ENCODE measurements at places on chromosomes 2 and 18.

GRCh38 chr18:62576845-62577512 lies 54.2 kb downstream of the ZCCHC2 start:
- no peak for DNase-seq

DNA sequence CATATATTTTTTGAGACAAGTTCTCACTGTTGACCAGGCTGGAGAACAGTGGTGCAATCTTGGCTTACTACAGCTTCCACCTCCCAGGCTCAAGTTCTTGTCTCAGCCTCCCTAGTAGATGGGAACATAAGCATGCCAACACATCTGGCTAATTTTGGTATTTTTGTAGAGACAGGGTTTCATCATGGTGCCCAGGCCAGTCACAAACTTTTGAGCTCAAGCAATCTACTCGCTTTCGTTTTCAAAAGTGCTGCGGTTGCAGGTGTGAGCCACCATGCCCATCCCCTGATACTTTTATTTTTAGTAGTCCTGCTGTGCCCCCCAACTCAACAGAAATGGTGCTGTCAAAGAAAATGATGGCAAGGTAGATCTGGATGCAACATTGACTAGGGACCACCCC lies 1127.3 kb downstream of the SUCLG1 start:
- DNase-seq, result no peak

GRCh38 chr18:47794725-47795433 lies 135.6 kb downstream of the SMAD2 start:
- DNase-seq, result no peak

DNA sequence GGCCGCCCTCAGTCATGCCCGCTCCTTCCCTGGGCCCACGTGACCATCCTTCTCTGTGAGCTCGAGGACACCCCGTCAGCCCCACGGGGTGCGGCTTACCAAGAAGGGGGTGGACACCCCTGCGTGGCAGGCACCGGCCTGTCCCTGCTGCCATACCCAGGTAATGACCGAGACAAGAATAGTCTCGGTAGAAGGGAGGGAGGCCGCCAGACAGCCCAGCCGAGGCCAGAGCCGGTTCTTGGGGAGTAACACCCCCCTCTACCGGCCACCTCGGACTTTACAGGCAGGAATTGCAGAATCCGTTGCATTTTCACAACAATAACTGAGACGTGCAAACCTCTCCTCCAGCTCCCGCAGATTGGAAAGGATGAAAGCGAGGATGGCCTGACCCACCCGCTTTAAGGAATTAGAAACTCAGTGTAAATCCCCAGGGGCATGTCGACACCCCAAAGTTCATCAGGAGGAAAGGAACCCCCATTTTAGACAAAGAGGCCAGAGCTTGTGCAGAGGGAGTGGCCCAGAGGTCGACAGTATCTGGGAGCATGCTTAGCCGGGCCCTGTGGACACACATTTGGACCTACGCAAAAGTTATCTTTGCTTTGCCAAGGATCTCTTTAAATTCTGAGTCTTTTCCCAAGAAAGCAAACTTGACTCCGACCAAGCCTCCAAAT lies 60.1 kb upstream of the GLI2 start:
- no peak for DNase-seq

DNA sequence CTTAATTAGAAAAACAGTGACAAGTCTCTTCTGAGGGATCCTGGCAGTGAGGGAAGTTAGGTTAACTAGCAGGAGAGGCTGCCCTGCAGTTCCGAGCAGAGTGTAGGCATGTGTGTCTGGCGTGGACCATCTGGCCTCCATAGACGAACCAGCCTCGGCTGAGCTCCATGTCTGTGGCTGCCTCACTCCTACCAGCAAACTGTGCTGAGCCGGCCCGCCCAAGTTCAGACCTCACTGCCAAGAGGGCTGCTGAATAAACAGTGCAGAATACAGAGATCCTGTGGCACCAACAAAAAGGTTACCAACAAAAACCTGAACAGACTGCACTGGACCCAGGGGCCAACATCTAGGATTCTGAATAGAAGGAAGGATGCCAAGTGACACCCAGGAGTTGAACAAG lies 27.3 kb downstream of the INO80C start:
- no peak for DNase-seq

DNA sequence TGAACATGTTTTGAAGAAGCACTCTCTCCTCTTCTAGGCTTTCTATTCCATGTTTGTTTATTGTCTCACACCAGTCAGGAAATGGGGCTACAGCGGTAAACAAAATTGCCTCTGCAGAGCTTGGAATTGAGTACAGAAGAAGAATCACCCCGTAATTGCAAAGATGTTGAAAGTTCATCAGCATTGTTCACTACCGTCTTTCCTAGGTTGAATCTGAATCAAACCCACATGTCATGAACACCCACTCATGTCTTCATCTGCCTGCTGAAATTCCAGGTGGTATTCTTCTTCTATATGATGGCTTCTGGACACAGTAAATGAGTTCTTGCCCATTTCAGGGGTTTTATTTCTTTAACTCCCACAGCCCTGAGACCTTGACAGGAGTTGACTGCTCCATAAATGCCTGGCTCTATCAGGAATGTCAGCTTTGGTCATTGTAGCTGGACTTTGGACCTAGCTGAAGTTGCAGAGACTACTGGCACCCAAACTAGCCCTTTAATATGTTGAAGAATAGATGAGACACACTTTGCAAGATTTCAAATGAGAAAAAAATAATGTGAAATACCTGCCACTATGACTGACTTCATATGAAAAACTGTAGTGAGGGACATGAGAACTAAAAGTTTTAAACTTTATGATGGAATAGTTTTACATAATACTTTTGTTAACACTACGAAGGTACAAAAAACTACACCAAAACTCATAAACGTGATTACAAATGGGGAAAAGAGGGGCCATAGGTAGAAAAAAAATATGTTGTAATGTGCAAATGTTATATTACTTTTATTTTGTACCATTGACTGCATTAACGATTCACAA lies 1235.3 kb upstream of the ZEB2 start:
- no peak for DNase-seq

DNA sequence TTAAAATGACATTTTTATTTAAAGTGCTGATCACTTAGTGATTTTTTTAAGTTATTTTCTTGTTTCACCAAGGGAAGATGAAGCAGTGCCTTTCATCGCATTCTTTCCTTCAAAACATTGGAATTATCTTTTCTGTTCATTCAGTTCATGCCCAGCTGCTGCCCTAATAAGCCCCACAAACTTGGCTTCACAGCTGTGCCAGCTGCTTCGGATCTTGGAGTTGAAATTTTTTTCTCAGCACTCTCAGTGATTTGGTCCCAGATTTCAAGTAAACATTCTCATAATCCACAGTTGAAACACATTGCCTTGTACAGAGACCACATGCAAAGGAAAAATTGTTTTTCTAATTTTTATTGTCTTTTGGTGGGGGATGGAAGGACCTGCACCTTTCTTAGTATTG lies 353.3 kb upstream of the LRP1B start:
- no peak for DNase-seq

- DNase-seq, result peak; percentile 55
Measured at GRCh38 chr2:98731041-98731893, at the start of gene MGAT4A. TSS of gene MGAT4A (minus strand) at chr2:98731132. CDS start at chr2:98726332, 4,800 bp downstream.

GRCh38 chr2:209988010-209988409 lies 14.4 kb upstream of the RPE start:
- DNase-seq, result no peak

- DNase-seq, result no peak
Measured at GRCh38 chr2:67057901-67058703, 339.0 kb upstream of the ETAA1 start.

- DNase-seq, result no peak
Measured at GRCh38 chr2:43388371-43388770, 162.0 kb upstream of the ZFP36L2 start.

DNA sequence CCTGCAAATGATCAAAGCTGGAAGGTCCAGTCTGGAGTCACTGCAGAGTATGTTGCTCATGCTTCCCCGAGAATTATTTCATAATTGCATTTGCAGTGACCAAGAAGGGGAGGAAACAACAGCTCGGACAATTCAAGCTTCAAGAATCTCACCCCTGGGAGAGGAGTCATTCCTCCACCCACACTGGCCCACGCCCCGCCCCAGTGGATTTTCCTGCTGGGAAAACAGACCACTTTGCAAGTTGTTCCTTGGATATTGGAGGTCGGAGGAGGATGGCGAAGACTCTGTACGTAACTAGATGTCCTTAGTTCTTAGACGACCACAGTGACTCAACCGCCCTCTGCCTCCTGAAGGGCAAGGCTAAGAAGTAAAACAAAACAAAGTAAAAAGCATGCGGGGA lies 159.4 kb downstream of the TPO start:
- no peak for DNase-seq

GRCh38 chr18:9135912-9136314 lies 668 bp upstream of the ANKRD12 start:
- peak; percentile 24 for DNase-seq

All from renal cortex interstitium (tissue), 15 donors.